ENCODE measurements at places on chromosomes 3 and 15.

GRCh38 chr3:79515072-79515471, 252.7 kb downstream of the ROBO1 start:
- DNase-seq, result no peak

DNA sequence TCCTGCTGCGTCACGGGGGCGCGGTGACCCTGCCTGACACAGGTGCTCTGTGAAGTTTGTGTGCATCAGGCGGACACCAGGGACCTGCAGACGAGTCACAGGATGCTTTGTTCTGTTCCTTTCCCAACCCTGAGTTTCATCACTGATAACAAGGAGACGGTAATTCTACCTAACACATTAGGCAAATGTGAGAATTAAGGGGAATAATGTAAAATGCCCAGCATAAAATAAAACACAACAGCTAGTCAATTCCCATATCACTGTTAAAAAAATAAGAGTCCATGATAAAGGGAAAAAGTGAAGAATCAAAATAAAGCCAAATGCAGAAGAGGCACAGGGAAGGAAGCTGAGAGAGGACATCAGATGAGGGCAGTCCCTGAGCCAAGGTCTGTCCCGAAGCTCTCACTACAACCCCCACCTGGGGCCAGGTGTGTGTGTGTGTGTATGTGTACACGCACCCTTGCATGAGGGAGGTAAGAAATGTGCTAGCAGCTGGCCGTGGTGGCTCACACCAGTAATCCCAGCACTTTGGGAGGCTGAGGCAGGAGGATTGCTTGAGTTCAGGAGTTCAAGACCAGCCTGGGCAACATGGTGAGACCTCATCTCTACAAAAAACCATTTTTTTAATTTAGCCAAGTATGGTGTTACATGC, 27.5 kb downstream of the PLA2G4D start:
- DNase-seq, result no peak

DNA sequence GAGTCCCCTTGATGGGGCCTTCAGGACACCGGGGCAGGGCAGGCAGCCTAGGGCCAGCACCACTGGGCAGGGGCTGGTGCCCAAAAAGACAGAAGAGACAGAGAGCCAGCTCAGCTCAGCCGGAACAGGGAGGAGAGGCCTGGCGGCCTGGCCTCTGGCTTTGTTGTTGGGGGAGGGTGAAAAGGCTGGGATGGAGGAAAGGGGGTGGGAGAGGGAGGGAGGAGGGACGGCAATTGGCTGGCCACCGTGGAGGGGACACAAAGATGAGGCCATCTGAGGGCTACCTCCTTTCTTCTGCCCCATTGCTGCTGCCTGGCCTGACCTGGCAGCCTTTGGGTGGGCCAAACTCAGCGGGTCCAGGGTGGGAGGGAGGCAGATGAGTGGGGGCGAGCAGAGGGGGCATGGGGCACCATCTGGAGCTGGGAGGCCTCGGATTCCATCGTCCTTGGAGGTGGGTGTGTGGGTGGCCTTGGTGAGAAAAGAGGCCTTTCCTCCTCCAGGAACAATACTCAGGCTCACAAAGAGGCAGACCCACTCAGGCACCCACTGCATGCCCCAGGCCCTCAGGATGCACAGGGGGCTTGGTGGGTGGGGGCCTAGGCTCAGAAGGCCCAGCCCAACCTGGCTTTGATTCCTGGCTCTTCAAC, 9.3 kb downstream of the EFCC1 start:
- DNase-seq, result no peak

- DNase-seq, result no peak
Observed at GRCh38 chr15:87489902-87490665, 766.5 kb downstream of the NTRK3 start.

GRCh38 chr3:177370246-177370822, 173.1 kb upstream of the TBL1XR1 start:
- DNase-seq, result no peak

DNA sequence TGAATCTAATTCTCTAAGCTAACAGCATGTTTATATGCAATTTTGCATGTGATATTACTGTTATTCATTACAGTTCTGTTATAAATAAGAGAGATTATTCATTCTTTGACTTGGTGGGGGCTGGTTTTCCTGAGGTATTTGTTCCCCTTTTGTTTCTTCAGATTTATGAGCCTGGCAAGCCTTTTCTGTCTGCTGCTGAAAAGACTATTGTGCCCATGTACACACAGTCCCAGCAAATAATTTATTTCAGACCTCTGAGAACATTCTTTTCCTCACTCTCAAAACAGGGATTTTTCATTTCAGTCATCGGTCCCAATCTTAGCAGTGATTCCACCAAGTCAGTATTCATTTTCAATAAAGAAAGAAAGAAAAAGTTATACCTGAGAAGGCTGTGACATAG, 716.8 kb downstream of the NSUN3 start:
- no peak for DNase-seq

- DNase-seq, result no peak
Observed at GRCh38 chr3:186821429-186822387, 15.4 kb upstream of the RFC4 start.

DNA sequence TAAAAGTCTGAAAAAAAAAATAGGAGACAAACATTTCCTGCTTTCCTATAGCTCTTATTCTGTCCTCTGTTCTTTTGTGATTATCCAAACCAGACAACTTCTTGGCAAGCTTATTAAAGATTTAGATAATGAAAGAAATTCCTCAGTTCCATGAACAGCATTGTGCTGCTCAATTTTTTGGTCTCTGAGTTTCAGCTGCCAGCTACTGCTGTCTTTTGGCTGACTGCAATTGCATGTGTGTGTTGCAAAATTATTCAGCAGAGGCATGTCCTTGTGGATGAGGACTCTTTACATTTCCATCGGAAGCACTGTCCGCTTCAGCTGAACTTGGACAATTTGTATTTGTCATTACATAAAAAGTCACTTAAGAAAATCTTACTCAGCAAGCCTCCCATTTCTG, 397.3 kb upstream of the RASGRP1 start:
- DNase-seq, result no peak

DNA sequence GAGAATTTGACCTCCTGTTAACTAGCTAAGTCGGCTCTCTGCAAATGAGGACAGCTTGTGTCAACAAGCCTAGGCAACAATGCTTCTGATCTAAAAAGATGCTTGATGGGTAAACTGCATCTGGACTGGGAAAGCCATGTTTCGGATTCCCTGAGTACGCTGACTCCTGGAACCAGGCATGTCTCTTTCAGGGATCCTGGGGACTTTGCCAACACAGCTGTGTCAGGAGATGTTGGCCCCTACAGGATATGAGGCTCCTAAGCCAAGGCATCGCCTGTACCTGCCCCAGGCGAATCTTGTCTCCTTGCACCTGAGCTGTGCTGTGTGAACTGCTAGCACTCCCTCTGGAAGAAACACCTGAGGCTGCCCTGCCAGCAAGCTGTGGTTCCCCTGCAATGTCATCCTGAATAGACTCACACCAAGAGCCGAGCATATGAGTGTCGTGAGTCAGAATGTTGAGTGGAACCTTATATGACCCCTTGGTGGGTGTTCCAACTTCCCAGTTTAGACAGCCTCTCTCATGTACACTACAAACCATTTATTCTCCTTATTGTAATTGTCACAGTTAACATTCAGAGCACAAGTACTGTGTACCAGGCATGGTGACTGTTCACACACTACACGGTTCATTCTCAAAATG, 17.0 kb downstream of the EOGT start:
- no peak for DNase-seq

- DNase-seq, result no peak
Observed at GRCh38 chr3:184576457-184577240, 15.1 kb downstream of the EPHB3 start.

GRCh38 chr3:7978087-7978422, 523.6 kb upstream of the LMCD1 start:
- no peak for DNase-seq

DNA sequence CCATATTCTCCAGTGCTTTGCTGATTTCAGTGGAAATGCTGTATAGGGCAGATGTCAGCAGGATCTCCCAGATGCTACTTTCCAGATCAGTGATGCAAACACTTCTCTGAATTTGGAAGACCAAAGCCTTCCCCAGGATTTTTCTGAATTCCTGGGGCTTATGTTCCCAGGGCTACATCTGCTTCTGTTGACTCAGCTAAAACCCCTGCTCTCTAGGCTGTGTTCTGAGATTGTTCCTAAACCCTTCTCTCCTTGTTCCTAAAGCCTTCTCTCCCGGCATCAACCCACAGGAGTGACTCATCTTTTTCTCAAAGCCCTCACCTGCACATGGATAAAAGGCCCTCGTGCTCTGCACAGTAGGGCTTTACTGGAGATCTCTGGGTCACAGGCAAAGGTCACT, 35.5 kb downstream of the FAH start:
- DNase-seq, result no peak

DNA sequence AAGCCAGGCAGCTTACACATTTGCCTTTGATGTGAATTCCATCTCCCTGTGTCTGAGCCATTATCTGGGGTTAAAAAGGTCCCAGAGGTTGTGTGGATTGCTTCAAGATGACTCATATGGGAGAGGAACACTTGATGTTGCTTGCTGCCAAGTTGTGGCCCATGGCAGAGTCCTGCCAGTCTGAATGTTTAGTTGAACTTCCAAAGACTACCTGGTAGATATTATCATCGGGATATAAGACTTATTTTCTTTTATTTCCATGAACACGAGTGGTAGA, 85.6 kb downstream of the TJP1 start:
- DNase-seq, result no peak

DNA sequence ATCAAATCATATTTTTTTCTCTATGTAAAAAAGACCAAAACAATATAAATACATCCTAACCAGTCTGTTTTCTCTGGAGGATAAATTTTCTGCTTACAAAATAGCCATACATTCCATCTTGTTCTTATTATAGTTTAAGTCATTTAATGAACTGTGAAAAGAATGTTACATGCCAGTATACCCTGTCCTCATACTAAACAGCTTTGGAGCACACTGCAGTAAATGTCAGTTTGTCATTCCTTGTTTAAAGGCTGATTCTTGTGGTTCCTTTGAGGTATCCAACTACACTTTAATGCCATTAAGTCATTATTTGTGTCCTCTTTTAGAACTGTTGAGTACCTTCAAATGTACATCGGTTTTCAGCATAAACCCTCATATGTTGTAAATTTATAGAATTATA, 52.7 kb upstream of the DCBLD2 start:
- no peak for DNase-seq

GRCh38 chr3:14110699-14111098, 14.0 kb downstream of the CHCHD4 start:
- no peak for DNase-seq

DNA sequence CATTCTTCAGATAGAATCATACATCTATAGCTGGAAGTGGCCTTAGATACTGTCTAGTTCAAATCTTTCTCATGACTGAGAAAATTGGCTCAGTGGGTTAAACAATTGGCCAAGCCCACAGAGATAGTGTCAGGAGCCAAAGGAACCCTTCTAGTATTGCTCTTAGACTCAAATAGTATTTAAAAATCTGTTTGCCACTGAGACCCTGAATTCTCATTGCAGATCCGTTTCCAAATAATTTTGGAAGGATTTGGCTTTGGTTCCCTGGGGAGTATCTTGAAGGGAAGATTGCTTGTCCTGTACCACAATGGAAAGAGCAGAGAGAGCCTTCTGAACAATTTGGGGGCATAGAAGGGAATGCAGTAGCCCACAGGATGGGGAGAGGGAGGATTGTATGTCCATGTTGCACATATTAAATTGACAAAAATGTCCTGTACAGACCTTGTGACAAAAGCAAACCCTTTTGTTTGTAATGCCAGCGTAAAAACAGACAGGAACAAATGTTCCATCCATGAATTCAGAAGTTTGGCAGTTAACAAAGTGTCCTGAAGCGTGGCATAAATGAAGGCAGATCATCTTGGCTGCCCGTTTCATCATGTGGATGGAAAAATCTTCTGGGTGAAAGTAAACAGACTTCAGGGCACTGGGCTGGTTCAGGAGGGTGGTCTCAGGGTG, 156.4 kb upstream of the RASGRP1 start:
- DNase-seq, result no peak

DNA sequence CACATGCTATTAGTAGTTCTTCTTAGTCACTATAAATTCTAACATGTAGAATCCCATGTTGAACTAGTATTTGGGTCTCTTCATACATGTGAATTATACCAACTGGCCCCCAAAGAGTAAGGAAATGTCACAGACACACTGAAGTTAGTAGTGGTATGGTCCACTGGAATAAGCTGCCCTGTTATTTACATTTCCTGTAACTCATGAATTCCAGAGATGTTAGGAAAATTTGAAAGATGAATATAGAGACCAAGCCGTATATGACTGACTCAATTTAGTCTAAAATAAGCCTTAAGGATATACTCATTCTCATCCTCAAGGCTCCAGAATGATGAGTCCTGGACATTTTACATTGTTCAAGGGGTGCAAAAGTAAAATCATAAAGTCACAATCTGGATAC, 81.2 kb downstream of the FBXL22 start:
- DNase-seq, result no peak

DNA sequence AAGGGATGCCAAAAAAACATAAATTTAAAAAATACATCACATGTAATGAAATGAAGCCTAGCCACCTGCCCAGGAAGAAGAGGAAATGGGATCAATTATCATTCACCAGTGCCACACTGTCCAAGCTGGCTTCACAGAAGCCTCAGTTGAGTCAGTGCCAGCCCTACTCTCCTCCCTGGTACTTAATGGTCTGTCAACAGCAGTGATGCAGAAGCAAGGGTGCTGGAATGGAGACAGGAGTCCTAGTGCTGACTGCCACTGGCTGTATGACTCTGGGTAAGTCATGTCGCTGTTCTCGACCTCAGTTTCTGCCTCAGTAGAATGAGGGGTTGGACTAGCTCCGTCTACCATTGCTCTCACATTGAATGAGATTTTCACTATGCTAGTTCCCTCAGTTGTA, 78.5 kb upstream of the LARS2 start:
- no peak for DNase-seq

GRCh38 chr3:119257654-119258410, 17.2 kb upstream of the B4GALT4 start:
- DNase-seq, result no peak

DNA sequence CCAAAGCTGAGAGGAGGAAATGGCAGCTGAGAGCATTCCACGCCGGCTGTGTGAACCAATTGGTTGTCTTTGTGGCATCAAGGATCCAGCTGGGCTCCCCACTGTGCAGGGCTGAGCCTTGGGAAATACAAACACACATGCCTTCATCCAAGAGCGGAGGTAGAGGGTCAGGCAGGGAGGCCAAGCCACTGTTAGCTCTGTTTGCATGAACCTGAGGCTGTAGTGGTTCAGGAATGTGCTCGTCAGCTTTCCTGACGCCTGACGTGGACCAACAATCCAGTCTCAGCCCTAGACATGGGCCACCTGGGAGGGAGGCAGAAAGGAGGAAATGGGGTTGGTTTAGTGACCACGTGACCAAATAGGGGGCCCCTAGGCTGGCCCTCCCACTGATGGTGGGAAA, 276.9 kb downstream of the TLE3 start:
- no peak for DNase-seq
